Neural crest cell (in vitro differentiated cells): ENCODE measurements at places on chromosomes 11 and 22. TPM values are rescaled to one million over a fixed set of nuclear protein-coding genes. Genes with fewer than 3 reads are reported as not detected.

GRCh38 chr11:108199446-108200321 is 22.8 kb downstream of the NPAT start:
- DNase-seq, result no peak

- DNase-seq, result no peak
These were observed 387.9 kb downstream of the MIAT start for GRCh38 chr22:27045103-27045947.

GRCh38 chr11:107018902-107019493 is 722 bp upstream of the GUCY1A2 start:
- peak; percentile 58 for DNase-seq

Gene CDCA5
- 83.1 and 84.8 TPM in 2 replicates for total RNA-seq
